ENCODE measurements at places on chromosomes 7 and 10.

DNA sequence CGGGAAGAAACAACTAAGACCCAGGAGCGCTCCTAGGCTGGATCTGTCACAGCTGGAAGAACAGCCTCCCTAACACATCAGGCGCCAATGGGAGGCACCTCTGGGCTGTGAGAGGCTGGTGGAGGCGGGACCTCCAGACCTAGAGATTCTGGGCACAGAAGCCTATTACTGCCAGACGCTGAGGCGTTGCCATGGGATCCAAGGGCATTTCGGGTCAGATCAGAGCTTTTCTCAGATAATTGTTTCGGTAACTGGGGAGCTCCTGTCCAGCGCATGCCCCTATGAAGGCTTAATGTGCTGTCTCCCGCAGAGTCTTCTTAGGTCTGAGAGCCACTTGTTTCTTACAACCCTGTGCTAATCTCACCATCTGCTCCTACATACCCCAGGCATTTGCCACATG lies 339.2 kb downstream of the ZNF716 start:
- no peak for DNase-seq

DNA sequence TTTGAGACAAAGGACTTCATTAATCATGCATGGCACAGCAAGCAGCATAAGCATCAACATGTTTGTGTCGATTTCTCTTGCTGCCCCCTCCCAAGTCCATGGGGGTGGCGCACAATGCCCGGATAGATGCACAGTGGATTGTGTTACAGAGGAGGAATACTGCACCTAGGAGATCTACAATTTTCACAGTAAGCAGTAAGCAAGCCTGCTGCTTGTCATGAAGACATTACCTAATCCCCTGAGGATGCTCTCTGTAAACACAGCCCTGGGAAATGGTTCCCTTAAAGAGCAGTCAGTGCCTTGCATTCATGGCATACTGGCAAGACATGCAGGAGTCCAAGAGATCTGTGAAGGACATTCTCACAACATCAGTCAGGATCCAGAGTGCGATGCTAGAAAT lies 137.7 kb downstream of the ETV1 start:
- no peak for DNase-seq

DNA sequence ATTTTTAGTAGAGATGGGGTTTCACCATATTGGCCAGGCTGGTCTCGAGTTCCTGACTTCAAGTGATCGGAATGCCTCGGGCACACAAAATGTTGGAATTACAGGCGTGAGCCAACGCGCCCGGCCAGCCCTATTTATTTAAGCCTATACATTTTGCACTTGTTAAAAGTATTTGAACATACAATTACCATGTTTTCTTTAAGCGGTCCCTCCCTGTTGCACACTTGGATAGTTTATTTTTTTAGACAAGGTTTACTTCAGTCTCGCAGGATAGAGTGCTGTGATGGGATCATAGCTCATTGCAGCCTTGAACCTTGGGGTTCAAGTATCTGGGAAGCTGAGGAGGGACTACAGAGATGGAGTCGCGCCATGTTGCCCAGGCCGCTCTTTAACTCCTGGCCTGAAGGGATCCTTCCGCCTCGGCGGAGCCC lies 35.7 kb upstream of the SRRM3 start:
- DNase-seq = no peak

GRCh38 chr10:130021383-130021950 lies 57.4 kb upstream of the EBF3 start:
- DNase-seq = no peak

DNA sequence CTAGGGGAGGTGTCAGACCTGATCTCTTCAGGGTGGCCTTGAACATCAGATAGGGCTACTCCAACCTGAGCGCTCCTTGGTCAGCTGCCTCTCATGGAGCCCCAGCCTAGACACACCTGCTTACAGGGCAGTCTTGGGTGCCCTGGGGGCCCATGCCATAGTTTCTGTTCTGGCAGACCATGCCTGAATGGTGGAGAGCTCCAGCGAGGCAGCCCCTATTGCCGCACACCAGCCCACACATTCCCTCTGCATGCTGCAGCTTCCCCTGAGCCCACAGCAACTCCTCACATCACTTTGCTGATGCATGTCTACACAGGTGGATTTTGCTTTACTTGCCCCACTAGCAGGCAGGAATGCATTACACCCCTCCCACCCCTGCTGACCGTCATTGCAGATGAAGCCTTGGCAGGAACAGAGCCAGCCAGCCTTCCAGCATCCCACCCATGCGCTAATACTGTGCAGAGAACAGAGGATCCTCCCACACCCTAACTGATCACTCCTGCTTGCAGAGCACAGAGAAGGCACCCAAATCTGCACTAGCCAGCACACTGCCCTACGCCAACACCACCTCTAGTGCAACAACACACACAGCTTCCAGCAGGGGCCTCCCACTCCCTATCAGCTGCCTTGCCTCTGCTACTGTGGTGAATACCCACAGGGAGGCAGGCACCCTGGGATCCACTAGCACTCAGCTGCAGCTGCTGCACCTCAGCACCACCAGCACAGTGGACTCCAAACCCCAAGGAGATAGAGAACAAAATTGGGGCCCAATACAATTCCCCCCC lies 43.0 kb upstream of the GRM3 start:
- no peak for DNase-seq

GRCh38 chr10:124741281-124741921 lies 2.8 kb downstream of the FAM53B start:
- DNase-seq = peak; percentile 89

- no peak for DNase-seq
Observed at GRCh38 chr10:102400076-102400475, 4.6 kb downstream of the NFKB2 start.

GRCh38 chr7:50292165-50292757 lies 12.3 kb upstream of the IKZF1 start:
- DNase-seq = no peak

- no peak for DNase-seq
Observed at GRCh38 chr10:30422151-30422695, 11.8 kb upstream of the MAP3K8 start.

DNA sequence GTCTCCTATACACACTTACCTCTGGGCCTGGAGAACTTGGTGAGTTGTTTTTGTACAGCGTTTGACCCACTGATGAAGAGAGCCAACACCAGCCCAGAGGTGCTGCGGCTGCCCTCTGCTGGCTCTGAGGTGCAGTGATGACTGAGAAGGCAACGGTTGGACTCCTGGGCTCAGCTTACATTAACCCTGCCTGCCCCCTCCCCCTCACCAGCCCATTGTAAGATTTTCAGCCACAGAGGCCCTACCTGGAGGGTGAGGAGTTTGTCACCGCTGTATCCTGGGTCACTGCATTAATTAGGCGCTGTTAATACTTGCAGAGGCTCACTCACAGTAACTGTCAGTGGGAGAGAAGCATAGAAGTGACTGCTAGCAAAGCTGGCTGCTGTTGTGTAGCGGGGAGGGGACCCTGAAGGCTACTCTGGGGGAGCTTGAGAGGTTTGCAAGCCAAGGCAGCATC lies 19.0 kb upstream of the ANKRD2 start:
- DNase-seq = peak; percentile 53

- no peak for DNase-seq
Observed at GRCh38 chr10:99850767-99851340, 68.4 kb downstream of the ABCC2 start.

DNA sequence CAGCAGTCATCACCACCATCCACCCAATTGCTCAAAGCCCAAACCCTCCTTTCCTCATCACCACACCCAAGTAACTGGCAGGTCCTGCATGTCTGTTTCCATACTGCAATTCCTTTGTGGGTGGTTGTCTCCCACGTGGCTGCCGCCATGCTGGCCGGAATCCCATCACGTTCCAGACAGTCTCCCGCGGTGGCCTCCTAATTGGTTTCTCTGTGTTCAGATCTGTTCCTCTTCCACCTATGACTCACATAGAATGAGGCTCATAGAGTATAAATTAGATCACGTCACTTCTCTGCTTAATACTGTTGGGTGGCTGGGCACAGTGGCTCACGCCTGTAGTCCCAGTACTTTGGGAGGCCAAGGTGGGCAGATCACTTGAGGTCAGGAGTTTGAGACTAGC lies 813.0 kb downstream of the TYW1 start:
- DNase-seq = no peak

DNA sequence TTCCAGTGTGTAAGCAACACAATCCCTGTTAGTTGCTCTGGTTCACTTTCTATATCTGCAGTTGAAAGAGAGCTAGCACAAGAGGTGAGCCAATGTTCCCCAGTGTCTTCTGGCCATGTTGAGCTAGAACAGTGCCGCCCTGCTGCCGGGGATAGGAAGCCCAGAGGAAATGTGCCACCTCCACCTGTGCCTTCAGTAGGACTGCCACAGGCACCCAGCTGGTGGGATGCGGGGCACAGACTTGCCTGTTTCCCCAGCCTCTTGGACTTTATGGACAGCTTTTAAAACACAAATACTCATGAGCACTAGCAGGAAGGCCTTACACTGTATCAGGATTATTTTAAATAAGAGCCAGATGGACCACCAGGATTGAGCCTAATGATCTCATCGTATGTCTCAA lies 234.5 kb upstream of the COBL start:
- DNase-seq = no peak

- DNase-seq = no peak
Observed at GRCh38 chr10:119189811-119190282, 11.2 kb upstream of the PRDX3 start.

- DNase-seq = no peak
Observed at GRCh38 chr7:156929789-156930539, 19.5 kb upstream of the NOM1 start.

DNA sequence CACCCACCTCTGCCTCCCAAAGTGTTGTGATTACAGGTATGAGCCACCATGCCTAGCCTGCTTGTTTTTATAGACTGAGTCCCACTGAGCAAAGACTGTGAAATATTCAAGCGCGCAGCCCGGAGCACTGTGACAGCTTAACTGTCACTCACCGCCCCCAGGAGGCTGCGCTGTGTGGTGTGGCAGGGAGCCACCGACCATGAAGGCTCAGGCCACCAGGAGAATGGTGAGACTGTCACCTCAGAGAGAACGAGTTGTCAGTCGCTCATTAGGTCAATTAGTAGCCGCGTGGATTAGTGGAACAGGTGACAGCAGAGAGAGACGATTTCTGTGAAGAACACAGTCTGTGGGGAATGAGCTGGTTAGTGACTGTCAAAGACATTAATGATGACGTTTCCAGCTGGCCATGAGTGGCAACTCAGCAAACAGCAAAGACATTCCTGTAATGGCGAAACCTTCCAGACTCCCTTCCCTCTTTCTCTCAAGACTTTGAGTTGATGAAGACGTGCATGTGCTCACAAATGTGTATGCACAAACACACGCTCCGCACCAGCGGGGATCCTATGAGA lies 64.5 kb downstream of the CYCS start:
- no peak for DNase-seq

- DNase-seq = no peak
Observed at GRCh38 chr7:127578711-127579275, 6.6 kb downstream of the GCC1 start.

DNA sequence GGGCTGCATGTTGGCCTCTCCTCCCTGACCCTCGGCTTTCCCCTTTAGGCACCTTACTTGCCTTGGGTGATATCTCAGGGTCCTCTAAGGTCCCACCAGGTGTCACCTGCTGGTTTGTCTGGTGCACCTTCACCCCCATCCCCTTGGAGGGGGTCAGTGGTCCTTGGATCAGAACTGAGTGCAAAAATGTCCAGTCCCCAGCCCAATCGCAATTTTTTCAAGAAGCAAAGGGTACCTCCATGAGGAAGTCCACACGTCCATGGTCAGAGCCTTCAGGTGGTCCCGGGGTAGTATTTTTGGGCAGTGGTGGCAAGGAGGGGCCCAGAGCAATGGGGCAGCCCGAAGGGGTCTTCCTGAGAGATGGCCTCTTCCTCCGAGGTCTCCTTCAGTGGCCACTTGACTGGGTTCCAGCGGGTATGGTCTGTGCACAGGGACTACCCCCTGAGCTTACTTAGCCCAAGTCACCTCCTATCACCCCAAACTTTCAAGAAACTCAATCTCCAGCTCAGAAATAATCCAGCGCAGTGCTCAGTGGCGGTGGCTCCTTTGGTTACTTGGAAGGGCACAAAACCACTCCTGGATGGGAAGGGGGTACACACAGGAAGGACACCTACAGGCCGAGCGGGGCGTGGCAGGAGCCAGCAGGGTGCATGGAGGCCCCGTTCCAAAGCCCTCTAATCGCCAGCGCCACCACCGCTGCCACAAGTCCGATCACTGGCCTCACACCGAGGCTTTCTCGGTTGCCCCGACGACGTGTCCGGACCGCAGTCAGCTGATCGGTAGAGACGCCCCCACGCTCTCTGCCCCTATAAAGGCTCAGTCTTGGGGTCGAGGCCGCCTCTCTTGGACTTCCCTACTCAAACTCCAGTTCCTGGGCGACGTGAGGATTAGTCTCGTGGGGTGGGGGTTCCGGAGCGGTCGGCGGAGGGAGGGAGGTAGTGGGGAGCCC lies 4.5 kb downstream of the SAP25 start:
- no peak for DNase-seq

GRCh38 chr10:98921316-98921715 lies 314.3 kb downstream of the HPSE2 start:
- no peak for DNase-seq

- no peak for DNase-seq
Observed at GRCh38 chr10:42640610-42641229, 2.4 kb upstream of the ZNF33B start.

- no peak for DNase-seq
Observed at GRCh38 chr10:125844751-125845221, 21.4 kb downstream of the BCCIP start.

DNA sequence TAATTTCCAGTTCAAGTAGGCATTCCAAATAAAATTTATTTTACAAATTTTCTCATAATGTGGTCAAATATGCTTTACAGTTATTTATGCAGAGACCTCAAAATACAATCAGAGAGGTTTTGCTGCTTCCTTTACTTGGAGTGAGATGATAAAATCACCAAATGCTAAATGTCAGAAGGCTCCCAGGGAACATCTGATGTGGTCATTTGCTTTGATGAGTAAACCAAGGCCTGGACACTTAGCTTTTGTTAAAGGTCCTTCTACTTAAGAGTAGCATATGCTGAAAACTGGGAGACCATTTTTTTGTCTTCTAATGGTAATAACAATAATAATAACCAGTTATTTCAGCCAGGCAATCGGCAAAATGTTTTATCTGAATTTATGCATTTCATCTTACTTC lies 60.6 kb upstream of the AKR1E2 start:
- DNase-seq = no peak

DNA sequence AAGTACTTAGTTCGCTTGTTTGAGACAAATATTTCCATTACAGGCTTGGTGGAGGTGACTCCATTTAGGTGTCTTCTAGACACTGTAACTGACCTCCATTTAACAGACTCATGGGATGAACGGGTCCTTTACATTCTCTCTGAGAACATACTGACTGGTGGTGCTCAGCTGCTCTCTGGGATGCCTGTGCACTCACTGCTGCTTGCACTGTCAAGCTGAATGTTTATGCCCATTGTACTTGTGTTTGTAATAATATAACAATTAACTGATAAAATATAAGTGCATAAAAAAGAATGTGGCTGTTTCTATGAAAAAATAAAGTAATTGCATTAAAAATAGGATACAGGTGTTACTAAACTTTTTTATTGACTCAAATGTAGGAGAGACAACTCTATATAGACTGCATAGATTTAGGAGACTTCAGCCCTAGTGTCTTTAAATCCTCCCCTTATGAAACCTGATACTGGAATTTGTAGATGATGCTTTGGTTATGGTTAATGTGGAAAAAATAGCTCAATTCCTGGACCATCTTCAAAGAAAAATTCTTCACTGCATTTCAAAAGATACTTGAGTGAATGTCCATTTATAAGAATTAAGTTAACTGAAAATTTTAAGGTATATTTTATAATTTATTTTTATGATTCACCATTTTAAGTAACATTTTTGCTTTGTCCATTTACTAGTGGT lies 85.4 kb downstream of the CDK14 start:
- DNase-seq = no peak

- DNase-seq = no peak
Observed at GRCh38 chr10:69872323-69872722, 70.6 kb downstream of the COL13A1 start.

Measured in kidney capillary endothelial cell (primary cell).